ENCODE measurements at places on chromosomes 4 and X. TPM values are rescaled to one million over a fixed set of nuclear protein-coding genes. Genes with fewer than 3 reads are reported as not detected.
A peak's percentile ranks its signal among the peaks of the same experiment; 100 is the strongest.

GRCh38 chr4:78343682-78344081, 207.9 kb upstream of the ANXA3 start:
- no peak overlapping the region for H3K27ac ChIP-seq
- H3K27me3 ChIP-seq: no peaks in the 10 kb centered on the region
- H3K4me3 ChIP-seq: no peak overlapping the region

The RRH gene
- 0.57 TPM for total RNA-seq

DNA sequence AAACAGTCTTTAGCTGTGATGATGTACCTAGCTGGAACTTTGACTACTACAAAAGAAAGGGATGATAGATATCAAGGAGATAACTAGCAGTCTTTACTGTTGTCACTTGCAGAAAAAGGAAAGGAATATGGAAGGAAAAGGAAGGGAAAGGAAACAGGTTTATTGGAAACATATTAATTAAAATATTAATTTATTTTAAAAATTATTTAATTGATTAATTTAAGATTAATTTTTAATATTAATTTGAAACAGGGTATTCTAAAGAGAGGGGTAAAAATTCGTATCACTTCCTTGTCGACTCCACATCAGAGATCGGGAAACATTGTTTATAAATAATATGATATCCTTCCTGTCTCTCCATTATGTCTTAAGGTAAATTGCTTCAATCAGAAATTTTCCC, 186.5 kb upstream of the IL15 start:
- no peaks in the 10 kb centered on the region for H3K27me3 ChIP-seq
- DNase-seq: no peak
- no peaks in the 10 kb centered on the region for H3K36me3 ChIP-seq
- H3K4me1 ChIP-seq: no peaks in the 10 kb centered on the region
- no peak overlapping the region for H3K27ac ChIP-seq

GRCh38 chr4:184815046-184815877, 10.5 kb downstream of the ACSL1 start:
- H3K4me3 ChIP-seq: no peak overlapping the region
- H3K27ac ChIP-seq: peak overlapping the region; percentile 39
- DNase-seq: peak; percentile 89
- H3K27me3 ChIP-seq: no peaks in the 10 kb centered on the region

The CDX4 gene
- not detected for total RNA-seq

GRCh38 chrX:69618803-69619202, 2.9 kb downstream of the EDA start:
- H3K27me3 ChIP-seq: no peaks in the 10 kb centered on the region
- H3K27ac ChIP-seq: no peak overlapping the region
- no peaks in the 10 kb centered on the region for H3K4me1 ChIP-seq
- no peak overlapping the region for H3K4me3 ChIP-seq
- peak; percentile 18 for DNase-seq

The HGFAC gene
- 0.52 TPM for total RNA-seq

The GPR50 gene
- not detected for total RNA-seq

GRCh38 chr4:110195561-110196205, 2.7 kb downstream of the ELOVL6 start:
- H3K36me3 ChIP-seq: no peaks in the 10 kb centered on the region
- DNase-seq: peak; percentile 35
- H3K4me1 ChIP-seq: no peaks in the 10 kb centered on the region
- peak overlapping the region; percentile 81 for H3K4me3 ChIP-seq

DNA sequence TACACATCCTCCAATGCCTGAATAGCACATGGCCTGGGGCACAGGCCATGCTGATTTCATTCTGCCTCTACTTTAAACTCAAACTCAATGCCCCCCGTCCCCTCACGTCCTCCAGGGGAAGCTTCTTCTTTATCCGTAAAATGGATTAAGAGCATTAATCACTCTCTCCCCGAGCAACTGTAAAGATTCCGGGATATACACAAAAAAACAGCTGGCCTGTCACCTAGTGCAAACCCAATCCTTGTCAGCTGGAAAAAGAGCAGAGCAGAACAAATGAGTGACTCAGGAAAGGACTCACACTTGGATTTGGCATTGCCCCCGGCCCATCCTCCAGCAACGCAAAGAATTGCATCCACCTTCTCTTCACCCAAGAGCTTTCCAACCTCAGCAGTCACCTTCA, 7.8 kb downstream of the QDPR start:
- no peak for DNase-seq
- H3K4me3 ChIP-seq: no peak overlapping the region
- no peak overlapping the region for H3K27ac ChIP-seq
- no peaks in the 10 kb centered on the region for H3K36me3 ChIP-seq
- no peaks in the 10 kb centered on the region for H3K27me3 ChIP-seq

The USP17L18 gene
- not detected for total RNA-seq

- H3K36me3 ChIP-seq: no peaks in the 10 kb centered on the region
- peak; percentile 47 for DNase-seq
- H3K4me1 ChIP-seq: no peaks in the 10 kb centered on the region
- no peaks in the 10 kb centered on the region for H3K27me3 ChIP-seq
- no peak overlapping the region for H3K4me3 ChIP-seq
Measured at GRCh38 chr4:112213091-112213490, 18.5 kb upstream of the AP1AR start.

GRCh38 chr4:62797221-62797620, 1597.1 kb downstream of the ADGRL3 start:
- no peak overlapping the region for H3K27ac ChIP-seq
- H3K36me3 ChIP-seq: no peaks in the 10 kb centered on the region
- H3K27me3 ChIP-seq: no peaks in the 10 kb centered on the region
- H3K4me3 ChIP-seq: no peak overlapping the region
- no peak for DNase-seq
- no peaks in the 10 kb centered on the region for H3K4me1 ChIP-seq

GRCh38 chrX:48999030-48999429, 3.0 kb downstream of the GRIPAP1 start:
- DNase-seq: no peak
- no peak overlapping the region for H3K27ac ChIP-seq
- no peak overlapping the region for H3K4me3 ChIP-seq
- H3K27me3 ChIP-seq: no peaks in the 10 kb centered on the region
- H3K36me3 ChIP-seq: no peaks in the 10 kb centered on the region

DNA sequence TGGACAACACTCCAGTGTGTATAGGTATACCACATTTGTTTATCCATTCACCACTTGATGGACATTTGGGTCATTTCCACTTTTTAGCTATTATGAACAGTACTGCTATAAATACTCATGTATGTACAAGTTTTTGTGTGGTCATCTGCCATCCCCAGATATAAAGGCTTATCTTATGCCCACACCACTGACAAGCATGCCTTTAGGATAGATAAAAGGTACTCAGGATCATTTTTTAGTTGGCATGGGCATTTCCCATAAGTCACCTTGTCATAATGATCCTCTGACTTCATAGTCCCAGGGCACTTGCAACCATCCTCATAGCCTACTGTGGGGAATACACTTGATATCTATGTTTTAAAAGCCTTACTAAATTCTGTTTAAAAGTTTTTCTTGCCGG, 6.3 kb downstream of the AWAT1 start:
- H3K4me3 ChIP-seq: no peak overlapping the region
- DNase-seq: no peak
- H3K27me3 ChIP-seq: no peaks in the 10 kb centered on the region
- H3K27ac ChIP-seq: no peak overlapping the region

GRCh38 chr4:97998203-97998602, 145.1 kb downstream of the STPG2 start:
- H3K27ac ChIP-seq: no peak overlapping the region
- no peak overlapping the region for H3K4me3 ChIP-seq
- DNase-seq: no peak
- H3K4me1 ChIP-seq: no peaks in the 10 kb centered on the region
- H3K27me3 ChIP-seq: no peaks in the 10 kb centered on the region

The HMGB2 gene
- total RNA-seq: 94.3 TPM

The CSAG1 gene
- not detected for total RNA-seq

The POU4F2 gene
- not detected for total RNA-seq

DNA sequence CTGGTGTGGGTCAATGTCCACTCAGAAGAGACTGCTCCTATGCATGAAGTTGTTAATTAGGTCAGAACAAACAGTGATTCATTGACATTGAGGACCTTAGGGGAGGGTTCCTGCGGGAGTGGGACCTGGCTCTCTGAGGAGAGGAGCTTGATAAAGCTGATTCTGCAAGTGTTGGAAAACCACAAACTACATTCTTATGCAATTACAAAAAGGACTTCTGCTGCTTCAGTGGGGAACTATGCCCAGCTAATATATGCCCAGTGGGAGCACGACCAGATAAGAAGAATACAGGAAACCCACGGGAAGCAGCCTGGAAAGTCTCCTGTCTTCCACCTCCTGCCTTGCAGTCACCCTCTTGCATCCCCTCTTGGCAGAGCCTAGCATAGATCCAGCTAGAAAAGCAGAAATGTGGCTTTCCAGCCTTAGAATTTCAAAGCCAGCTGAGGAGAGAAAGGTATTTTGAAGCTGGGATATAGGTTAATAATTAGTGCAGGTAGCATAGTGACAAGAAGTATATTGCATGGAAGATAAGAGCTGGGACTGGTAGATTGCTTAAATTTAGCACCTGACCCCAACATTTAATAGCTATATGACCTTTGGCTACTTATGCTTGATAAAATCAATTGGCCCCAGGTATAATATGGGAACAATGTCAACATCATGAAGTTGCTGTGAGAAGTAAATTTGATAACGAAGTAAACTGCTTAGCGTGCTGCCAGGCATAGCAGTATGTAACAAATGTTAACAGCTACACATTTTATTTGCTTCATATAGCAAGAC, 34.9 kb upstream of the UGT8 start:
- H3K4me1 ChIP-seq: peaks cover 4% of the 10 kb centered on the region
- H3K4me3 ChIP-seq: no peak overlapping the region
- H3K36me3 ChIP-seq: no peaks in the 10 kb centered on the region
- H3K27ac ChIP-seq: peak overlapping the region; percentile 48

The AMOT gene
- 23.3 TPM for total RNA-seq

DNA sequence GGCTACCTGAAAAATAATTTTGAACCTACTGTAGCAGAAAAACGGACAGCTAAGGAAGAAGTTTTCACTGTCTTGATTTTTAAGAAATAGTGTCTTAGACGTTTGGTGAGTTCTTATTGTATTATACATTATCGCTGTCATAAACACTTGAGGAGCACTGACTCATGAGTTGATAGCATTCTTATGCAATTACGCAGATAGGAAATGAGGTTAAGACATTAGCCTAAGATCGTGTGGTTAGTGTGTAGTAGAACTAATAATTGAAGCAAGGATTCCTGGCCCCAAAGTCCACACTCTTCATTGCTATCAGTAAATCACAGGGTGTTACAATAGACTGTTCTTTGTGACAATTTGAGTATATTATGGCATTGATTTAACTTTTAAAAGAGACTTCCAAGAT, 238.1 kb downstream of the ARAP2 start:
- no peaks in the 10 kb centered on the region for H3K27me3 ChIP-seq
- H3K4me3 ChIP-seq: no peak overlapping the region
- no peaks in the 10 kb centered on the region for H3K36me3 ChIP-seq
- H3K27ac ChIP-seq: no peak overlapping the region
- DNase-seq: no peak

DNA sequence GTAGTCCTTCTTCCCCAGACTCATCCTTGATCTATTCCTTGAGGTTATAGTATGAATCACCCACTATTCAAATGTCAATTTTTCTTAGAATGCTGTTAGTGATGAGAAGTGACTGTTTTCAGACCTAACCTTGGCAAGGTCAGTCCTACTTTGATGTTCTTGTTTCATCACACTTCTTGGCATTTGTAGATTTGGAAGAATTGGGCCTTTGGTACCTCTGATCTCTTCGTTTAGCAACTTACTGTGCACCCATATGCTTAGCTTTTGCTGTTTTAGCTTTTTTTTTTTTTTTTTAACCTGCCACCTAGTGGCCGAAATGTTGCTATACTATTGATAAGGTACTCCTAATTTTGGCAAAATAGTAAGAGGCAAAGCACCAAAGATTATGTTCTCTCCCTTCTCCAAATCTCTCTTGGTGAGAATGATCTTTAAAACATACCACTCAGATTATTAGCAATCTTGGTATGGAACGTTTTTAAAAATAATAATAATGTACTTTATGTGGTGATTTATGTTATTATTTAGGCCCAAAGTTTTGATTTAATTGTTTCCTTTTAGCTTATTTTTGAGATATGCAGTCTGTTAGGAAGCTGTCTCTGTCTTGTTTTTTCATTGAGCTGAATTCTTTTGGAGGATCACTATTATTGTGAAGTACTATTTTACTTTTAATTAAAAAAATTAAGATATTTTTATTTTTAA, 16.6 kb downstream of the DCK start:
- H3K27ac ChIP-seq: no peak overlapping the region
- H3K4me1 ChIP-seq: no peaks in the 10 kb centered on the region
- no peak for DNase-seq
- H3K4me3 ChIP-seq: no peak overlapping the region

GRCh38 chr4:35942092-35942491, 302.2 kb downstream of the ARAP2 start:
- no peak overlapping the region for H3K4me3 ChIP-seq
- no peak overlapping the region for H3K27ac ChIP-seq
- no peak for DNase-seq

- H3K4me1 ChIP-seq: peaks cover 12% of the 10 kb centered on the region
- DNase-seq: no peak
- H3K27me3 ChIP-seq: peaks cover 14% of the 10 kb centered on the region
- no peaks in the 10 kb centered on the region for H3K36me3 ChIP-seq
- peak overlapping the region; percentile 14 for H3K4me3 ChIP-seq
Measured at GRCh38 chr4:1047976-1048772, 36.7 kb downstream of the FGFRL1 start.

- H3K4me1 ChIP-seq: no peaks in the 10 kb centered on the region
- no peaks in the 10 kb centered on the region for H3K27me3 ChIP-seq
- peak overlapping the region; percentile 67 for H3K27ac ChIP-seq
- H3K36me3 ChIP-seq: no peaks in the 10 kb centered on the region
- H3K4me3 ChIP-seq: no peak overlapping the region
Measured at GRCh38 chr4:74543983-74544382, 99.0 kb downstream of the AREG start.

The PNMA6F gene
- not detected for total RNA-seq

DNA sequence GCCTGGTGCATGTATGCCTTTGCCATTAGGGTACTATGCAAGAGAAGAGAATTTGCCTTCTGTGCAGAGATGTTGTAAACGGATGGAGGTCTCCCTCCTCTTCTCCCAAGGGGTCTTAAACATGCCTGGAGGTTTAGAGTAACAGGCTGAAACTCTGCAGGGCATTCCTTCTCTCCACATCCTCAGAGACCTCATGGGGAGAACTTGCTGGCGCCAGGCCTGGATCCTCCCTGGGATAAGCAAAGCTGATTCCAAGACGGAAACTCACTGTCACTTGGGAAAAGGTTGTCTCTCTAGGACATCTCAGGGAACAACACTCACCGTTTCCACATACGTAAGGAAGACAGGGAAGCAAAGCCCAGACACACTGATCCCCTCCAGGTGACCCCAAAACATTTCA, 76.9 kb upstream of the GPM6B start:
- no peaks in the 10 kb centered on the region for H3K36me3 ChIP-seq
- H3K27me3 ChIP-seq: peaks cover 4% of the 10 kb centered on the region
- H3K4me1 ChIP-seq: no peaks in the 10 kb centered on the region
- no peak for DNase-seq
- no peak overlapping the region for H3K4me3 ChIP-seq

- H3K4me1 ChIP-seq: no peaks in the 10 kb centered on the region
- no peak overlapping the region for H3K4me3 ChIP-seq
- peaks cover 82% of the 10 kb centered on the region for H3K27me3 ChIP-seq
- H3K36me3 ChIP-seq: no peaks in the 10 kb centered on the region
Measured at GRCh38 chr4:4854649-4855295, 4.7 kb upstream of the MSX1 start.
